ENCODE measurements at places on chromosomes 11 and 22.

GRCh38 chr11:131074573-131074972, 158.3 kb upstream of the SNX19 start:
- DNase-seq, result no peak

DNA sequence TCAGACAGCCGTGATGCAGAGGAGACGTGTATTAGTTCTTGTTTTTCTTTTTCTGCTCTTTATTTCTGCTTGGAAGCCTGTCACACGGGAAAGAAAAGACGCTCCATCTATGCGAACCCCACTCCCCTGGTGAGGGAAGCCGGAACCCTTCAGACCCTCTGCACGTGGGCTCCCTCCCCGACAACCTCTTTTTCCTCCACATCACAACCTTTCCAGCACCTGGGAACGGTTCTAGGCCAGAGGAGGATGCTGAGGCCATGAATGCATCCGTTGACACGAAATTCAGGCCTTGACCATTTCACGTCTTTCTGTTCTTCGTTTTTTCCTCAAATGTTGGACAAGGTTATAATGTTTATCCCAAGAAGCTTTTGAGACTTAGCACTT, 85.3 kb upstream of the WNT7B start:
- DNase-seq, result no peak

- no peak for DNase-seq
These were observed 192.7 kb downstream of the NAV2 start for GRCh38 chr11:19905280-19905853.

DNA sequence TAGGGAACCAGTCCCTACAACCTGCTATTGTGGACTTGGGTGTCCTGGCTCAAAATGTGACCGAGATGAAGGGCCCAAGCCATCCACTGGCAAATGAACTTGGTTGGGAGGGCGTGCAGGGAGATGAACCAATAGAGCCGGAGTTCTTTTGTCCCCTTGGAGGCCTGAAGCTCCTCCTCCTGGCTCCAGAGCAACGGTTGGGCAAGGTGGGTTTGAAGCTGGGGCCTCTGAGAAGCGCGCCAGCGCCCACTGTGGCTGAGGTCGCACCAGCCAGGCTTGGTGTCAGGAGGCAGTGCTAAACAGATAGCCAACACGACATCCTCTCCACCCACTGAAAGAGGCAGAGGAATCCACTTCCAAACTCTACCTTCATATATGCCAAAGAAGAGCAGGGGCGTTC, 36.0 kb upstream of the PACSIN2 start:
- no peak for DNase-seq

- DNase-seq, result no peak
These were observed 337.4 kb downstream of the CADM1 start for GRCh38 chr11:115166820-115167219.

GRCh38 chr22:20808844-20809243, 34.9 kb downstream of the SERPIND1 start:
- DNase-seq, result no peak

DNA sequence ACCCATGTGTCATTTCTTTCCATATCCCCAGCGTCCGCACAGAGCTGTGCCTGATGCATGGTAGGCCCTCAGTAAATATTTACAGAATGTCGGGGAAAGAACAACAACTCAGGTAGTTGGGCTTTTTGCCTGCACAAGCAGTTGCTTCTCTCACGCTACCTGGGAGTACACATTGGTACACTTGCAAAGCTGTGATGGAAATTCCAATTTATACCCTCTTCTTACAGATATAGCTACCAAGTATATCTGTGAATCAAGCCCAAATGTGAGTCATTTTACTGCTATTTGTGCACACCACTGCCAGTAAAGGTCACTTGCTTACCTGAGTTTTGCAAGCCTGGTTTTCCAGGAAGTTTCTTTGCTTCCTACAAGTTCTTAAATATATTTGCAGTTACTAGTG, 333.0 kb upstream of the NARS2 start:
- no peak for DNase-seq

DNA sequence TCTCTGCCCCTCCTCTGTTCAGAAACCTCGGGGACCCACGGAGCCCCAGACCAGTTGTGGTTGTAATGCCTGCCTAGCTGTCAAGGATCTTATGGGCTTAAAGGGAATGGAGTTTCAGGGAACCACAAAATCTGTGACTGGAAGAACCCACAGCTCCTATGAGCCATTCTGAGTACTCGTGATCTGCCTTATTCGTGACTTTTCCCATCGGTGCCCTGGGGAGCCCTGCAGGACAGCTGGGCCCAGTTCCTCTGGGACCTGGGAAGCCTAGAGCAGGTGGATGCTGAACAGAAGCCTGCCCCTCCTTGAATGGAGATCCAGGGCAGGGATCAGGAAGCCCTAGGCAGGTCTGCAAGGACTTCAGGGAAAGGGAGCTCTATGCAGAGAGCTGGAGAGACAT, 42.1 kb upstream of the TTC12 start:
- no peak for DNase-seq

DNA sequence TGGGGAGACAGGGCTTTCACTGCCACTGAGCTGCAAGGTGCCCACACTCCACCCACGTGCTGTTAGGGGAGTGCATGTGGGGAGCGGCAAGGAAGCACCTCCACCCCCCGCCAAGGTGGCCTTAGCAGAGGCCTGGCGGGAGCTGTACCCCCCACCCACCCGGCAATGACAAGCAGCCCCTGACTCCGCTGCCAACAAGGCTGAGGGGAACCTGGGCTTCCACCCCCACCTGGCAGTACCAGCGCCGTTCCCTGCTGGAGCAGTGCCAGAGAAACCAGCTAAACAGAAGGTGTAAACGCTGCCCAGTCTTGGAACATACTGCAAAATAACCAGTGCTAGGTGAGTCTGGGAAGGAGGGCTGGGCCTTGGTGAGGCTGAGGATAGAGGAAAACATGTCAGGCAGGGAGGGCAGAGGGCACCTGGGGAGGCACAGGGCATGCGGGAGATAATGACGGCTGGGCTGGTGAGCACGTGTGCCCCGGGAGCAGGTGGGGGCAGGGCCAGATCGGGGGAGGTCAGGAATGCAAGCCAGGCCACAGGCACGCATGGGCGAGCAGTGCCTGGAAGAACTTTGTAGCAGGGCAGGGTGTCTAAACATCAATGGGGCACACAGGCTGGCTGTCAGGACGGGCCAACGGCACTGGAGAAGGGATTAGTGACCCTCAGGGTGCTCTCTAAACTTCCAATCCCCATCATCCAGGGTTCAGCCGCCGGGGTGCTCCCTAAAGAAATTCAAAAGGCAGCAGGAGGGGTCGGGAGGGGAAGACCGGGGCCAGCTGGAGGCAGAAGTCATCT, 6.6 kb downstream of the CERK start:
- DNase-seq, result no peak

GRCh38 chr11:46667043-46667481, 33.4 kb downstream of the ARHGAP1 start:
- no peak for DNase-seq

- DNase-seq, result no peak
These were observed 12.1 kb downstream of the OR10D3 start for GRCh38 chr11:124195189-124195734.

- no peak for DNase-seq
These were observed 34.4 kb downstream of the PRCP start for GRCh38 chr11:82865841-82866240.

DNA sequence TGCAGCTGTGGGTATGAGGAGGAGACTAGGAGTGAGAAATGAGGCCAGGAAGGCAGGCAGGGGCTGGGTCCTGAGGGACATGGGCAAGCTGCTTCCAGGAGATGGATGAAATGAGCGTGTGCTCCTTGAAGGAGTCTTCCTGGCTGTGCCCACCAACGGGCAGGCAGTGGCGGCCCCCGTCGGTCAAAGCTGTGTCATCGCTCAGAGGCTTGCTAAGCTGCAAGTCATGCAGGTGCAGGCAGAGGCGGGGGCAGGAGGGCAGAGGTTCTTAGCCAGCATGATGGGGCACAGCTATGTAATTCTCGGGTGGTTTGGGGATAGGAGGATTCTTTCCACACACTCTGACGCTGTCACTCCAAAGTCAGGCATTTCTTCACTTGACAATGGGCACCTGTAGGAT, 12.5 kb upstream of the PEX26 start:
- no peak for DNase-seq

- no peak for DNase-seq
These were observed 35.3 kb upstream of the TTLL12 start for GRCh38 chr22:43222262-43222661.

- no peak for DNase-seq
These were observed 250.4 kb upstream of the SORL1-AS1 start for GRCh38 chr11:121703201-121703600.

- DNase-seq, result no peak
These were observed 61.8 kb downstream of the MCHR1 start for GRCh38 chr22:40741116-40741515.

DNA sequence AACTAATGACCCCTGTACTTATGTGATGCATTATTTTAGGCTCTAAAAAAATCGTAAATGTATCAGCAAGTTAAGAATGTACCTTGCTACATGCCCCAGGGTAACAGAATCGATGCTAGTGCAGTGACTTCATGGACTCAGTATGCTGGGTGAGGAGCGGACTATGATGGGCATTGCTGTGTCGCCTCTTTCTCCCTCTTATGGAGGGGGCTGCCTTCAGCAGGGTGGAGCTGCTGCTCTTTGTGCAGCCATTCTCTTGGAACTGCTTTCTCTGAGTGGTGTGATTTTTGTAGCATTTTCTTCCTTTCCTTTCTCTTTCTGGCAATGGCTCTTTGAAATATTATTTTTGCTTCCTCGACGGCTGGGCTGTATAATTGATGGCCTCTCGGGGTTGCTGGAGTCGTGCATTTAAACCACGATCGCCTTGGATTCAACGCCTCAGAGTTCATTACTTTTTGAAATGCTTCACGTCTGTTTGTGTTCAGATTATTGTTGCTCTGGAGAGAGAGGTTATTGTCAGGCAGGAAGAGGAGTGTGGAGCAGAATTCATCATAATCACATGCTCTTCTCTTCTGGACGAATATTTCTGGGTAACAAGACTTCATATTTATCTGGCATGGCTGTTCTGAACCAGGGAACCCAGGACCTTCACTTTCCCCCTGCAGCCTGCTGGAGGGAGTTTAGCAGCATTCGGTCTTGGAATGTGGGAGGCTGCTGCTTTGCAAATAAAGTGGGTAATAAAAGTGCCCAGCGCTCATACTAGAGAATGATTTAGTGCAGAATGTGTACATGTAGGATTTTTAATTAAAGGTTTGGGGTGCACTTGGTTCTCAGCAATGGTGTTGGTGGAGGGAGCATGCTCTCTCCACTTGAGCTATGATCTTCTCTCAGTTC, 804.2 kb downstream of the NTM start:
- DNase-seq, result no peak

DNA sequence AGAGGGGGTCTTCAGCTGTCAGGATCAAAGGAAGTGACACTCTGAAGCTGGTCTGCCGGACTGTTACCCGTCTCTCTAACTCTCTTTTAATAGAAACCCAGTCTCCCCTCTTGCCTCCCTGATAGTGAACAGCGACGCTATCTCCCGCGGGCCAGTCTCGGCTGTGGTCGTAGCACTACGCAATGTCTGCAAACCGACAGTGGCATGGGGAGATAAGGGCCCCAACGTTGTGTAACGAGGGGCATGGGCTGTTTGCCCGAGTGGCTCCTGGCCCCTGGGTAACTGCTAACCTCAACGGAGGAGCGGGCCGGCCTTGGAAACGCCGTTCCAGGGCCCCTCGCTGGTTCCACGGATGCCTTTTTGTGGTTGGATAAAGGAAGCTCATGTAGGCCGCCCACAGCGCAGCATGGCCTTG, 23.3 kb downstream of the ZBTB16 start:
- DNase-seq, result no peak
